ENCODE measurements at places on chromosomes 11 and 22.

- DNase-seq, result no peak
Measured at GRCh38 chr11:116890193-116890592, 52.8 kb upstream of the APOA1 start.

DNA sequence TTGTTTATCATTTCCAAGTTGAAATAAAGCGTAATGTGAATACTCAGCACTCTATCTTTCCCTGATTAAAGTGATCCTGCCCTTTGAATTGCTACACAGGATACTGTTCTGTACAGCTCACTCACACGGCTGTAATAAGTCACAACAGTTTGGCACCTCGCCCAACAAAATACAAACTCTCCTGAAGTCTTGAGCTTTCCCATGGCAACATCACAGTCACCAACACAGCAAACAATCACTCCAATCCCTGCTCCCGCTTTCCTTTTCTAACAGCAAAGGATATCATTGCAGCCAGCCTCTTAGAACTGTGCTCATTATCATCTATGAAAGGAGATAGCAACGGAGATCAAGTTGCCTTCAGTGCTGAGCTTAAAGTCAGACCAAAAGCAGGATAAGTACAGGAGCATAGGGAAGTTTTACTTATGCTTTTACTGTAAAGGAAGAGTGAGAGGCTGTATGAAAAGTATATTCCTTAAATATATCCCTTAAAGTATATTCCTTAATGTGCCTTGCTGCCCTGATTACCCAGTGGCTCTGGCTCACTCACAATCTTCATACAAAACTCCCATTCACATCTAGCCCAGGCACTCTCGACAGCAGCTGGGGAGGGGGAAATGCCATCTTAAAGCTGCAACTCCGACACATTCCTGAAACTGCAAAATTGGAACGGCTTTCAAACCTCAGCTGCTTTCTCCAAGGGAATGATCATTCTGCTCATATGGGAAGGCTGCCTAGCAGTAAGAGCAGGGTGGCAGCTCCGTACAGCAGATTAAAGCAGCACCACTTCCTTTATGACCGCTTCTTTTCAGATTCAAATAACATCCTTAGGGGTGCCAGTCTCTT lies 35.8 kb downstream of the MAML2 start:
- no peak for DNase-seq

DNA sequence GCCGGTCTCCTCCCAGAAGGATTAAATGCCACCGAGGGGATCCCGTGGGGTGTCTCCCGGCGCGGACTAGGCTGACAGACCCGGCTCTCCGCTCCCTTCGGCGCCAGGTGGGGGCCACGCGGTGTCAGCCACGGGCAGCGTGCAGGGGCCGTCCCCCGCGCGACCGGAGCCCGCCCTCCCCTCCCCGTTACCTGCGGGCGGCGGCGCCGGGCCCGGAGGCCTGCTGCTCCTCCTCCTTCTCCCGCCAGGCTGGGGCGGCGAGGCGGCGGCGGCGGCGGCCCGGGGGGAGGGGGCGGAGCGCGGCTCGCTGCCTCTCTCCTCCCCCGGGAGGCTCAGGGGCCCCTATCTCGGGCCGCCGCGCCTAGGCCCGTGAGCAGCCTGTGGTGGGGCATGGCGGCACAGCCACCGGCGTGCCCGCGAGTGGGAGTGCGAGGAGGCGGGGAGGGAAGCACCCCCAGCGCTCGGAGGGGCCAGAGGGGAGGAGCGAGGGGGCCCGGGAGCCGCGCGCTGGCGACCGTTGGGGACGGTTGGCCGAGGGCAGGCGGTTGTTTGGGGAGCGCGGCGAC lies 450 bp downstream of the ZBTB44 start:
- DNase-seq, result peak; percentile 67

- DNase-seq, result no peak
Measured at GRCh38 chr11:86688398-86689179, 16.2 kb upstream of the ME3 start.
